ENCODE measurements at places on chromosomes 3 and 15. TPM values are rescaled to one million over a fixed set of nuclear protein-coding genes. Genes with fewer than 3 reads are reported as not detected.

SYNM gene
- 0.97 TPM for total RNA-seq

GPR87 gene
- total RNA-seq = not detected

BRK1 gene
- 116 TPM for total RNA-seq

GASK1A gene
- 0.63 TPM for total RNA-seq

GCNT3 gene
- total RNA-seq = not detected

IGSF11 gene
- not detected for total RNA-seq

TIMP4 gene
- total RNA-seq = not detected

CD80 gene
- not detected for total RNA-seq

TRPM1 gene
- total RNA-seq = not detected

KLHL40 gene
- total RNA-seq = not detected

GOLGA6L7 gene
- not detected for total RNA-seq

UBR1 gene
- 26.0 TPM for total RNA-seq

TMED3 gene
- 209 TPM for total RNA-seq

PSTPIP1 gene
- 0.38 TPM for total RNA-seq

GRM7 gene
- not detected for total RNA-seq

CCDC13 gene
- total RNA-seq = 1.3 TPM

TRIM59 gene
- total RNA-seq = 14.8 TPM

TMIE gene
- total RNA-seq = 0.11 TPM
